ENCODE measurements at places on chromosomes 2 and 18. TPM values are rescaled to one million over a fixed set of nuclear protein-coding genes. Genes with fewer than 3 reads are reported as not detected.

DNA sequence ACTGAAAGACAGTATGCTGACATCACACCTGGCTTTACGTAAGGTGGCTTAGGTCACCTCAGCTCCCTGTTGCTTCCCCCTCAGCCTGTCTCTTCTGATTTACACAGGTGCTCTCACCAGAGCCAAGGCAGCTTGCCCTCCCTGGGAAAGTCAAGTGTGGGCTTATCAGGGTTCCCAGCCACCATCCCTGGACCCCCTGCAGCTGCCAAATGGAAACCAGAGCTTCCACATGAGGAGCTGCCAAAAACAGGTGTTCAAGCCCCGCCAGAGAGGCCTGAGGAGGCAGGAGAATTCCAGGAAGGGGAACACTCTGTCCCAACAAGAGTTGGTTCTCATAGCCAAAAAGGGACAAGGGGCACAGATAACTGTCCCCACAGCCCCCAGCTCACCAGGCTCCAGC lies 266.7 kb downstream of the ATAD2B start:
- no peak overlapping the region for H3K4me3 ChIP-seq
- DNase-seq: no peak

The DNER gene
- 7.5 TPM for polyA plus RNA-seq

The GAREM1 gene
- polyA plus RNA-seq: 11.8 TPM

The CIB4 gene
- 0.21 TPM for polyA plus RNA-seq

Data from large intestine (tissue), 12 donors.